ENCODE measurements at places on chromosomes 12 and 14.
A peak's percentile ranks its signal among the peaks of the same experiment; 100 is the strongest.

DNA sequence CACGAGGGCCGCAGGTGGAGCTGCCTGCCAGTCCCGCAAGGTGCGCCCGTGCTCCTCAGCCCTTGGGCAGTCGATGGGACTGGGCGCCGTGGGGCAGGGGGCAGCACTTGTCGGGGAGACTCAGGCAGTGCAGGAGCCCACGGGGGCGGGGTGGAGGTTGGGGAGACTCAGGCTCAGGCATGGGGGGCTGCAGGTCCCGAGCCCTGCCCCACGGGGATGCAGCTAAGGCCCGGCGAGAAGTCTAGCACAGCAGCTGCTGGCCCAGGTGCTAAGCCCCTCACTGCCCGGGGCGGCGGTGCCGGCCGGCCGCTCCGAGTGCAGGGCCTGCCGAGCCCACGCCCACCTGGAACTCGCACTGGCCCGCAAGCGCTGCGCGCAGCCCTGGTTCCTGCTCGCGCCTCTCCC, 39.2 kb upstream of the P2RX7 start:
- DNase-seq, result no peak

DNA sequence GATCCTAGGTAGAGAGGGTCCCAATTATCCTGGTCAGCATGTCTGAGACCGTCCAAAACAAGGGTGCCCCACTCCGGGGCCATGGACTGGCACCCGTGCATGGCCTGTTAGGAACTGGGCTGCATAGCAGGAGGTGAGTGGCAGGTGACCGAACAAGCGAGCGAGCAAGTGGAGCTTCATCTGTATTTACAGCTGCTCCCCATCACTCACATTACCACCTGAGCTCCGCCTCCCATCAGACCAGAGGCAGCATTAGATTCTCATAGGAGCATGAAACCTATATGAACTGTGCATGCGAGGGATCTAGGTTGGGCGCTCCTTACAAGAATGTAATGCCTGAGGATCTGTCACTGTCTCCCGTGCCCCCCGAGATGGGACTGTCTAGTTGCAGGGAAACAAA, 44.4 kb upstream of the TMCC3 start:
- DNase-seq, result no peak

DNA sequence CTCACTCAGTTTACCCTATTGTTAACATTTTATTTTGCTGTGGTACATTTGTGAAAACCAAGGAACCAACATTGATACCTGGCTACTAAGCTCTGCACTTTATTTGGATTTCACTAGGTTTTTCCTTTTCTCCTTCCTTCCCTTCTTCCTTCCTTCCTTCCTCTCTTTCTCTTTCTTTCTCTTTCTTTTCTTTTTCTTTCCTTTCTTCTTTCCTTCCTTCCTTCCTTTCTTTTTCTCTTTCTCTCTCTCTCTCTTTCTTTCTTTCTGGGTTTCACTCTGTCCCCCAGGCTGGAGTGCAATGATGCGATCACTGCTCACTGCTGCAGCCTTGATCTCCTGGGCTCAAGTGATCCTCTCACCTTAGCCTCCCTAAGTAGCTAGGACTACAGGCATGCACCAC, 29.1 kb upstream of the TMEM263 start:
- DNase-seq, result no peak

DNA sequence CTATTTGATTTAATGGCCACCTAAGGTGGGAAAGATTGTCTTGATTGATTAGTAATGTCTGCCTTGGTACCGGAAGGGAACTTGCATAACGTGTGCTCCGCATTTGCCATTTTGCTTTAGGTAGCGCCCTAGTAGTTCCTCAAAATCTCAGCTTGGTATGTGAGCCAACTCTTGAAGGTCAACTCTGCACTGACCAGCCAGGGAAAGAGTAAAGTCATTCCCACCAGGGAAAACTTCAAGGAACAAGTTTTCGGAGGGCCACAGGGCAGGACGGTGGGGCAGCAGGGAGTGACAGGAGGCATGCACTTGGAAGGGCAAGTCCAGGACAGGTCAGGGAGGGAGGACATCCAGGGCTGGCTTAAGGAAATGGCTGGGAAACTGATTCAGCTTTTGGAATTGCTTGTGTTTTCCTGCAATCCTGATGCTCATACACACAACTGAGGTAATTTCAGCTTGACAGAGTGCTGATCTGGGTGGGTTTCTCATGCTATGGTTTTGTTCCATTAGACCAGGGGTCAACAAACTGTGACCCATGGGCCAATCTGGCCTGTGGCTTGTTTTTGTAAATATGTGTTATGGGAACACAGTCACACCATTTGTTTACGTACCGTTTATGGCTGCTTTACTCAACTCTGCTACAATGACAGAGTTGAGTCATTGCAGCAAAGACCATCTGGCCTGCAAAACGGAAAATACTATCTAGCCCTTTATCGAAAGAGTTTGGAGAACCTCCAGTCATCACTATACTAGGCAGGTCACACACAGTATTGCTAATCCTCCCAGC, 184.5 kb downstream of the RBM19 start:
- peak; percentile 9 for DNase-seq

DNA sequence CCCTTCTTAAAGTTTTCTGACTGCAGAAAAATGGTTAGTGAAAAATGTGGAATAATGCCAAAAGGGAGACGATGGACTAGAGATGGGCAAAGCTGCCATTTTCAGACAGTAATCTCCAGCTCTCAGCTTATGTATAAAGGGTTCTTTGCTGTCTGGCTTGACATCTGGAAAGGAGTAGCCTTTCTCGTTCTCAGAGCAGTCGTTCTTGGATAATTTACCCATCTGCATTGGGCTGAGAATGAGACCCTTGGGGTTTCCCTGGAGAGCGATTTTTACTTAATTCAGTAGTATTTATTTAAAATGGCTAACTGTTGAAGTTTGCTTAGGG, 1.2 kb downstream of the NUDT4 start:
- no peak for DNase-seq

DNA sequence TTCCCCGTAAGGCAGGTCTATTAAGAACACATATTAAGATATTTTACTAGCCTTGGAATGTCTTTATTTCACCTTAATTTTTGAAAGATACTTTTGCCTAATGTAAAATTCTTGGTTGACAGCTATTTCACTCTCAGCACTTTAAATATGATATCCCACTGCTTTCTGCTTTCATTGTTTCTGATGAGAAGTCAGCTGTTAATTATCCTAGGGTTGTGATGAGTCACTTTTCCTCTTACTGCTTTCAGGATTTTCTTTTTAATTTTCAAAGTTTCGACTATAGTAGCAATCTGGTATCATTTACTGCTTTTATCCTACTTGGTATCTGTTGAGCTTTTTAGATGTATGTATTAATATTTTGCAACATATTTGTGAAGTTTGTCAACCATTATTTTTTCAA, 578.9 kb upstream of the ATP2B1 start:
- DNase-seq, result no peak

DNA sequence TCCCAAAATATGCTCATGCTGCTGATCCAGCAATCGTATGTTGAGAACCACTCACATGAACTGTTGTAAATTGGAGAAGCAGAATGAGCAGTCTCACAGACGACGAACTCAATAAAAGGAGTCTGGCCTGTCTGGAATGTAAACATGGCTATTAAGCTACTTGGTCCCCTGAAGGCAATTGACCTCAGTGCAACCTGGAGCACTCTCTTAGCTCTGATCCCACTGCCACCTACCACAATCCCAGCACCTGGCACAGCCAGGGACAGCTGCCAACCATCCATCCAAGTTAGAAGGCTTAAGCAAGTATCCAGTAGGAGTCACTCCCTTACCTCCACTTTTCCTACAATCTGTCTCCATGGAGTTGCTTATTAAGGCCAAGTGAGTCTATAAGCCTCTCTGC, 406.9 kb upstream of the CLEC14A start:
- DNase-seq, result no peak

- no peak for DNase-seq
Measured at GRCh38 chr12:30484658-30485057, 211.0 kb downstream of the IPO8 start.

- no peak for DNase-seq
Measured at GRCh38 chr12:105204916-105205315, 31.1 kb downstream of the APPL2 start.

DNA sequence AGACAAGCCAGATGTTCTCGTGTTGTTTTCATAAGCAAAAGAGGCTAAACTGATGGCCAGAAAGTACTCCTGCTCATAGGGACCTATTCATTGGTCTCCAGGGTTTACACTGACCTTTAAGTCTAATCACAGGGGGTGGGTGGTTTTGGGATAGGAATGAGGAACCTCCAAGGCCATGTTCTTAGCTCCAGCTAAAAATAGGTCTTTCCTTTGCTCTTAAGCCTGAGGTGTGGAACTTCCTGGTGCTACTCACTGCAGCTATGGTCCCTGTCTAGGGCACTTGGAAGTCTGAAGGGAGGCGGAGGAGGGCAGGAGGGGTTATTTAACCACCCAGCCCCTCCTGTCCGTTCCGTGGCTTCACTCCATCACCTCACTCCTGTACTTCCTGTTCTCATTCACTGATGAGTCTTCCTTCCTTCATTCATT, 18.6 kb downstream of the GPRC5A start:
- DNase-seq, result no peak

- DNase-seq, result no peak
Measured at GRCh38 chr14:24255931-24256711, 6.9 kb downstream of the TGM1 start.

- DNase-seq, result no peak
Measured at GRCh38 chr14:60951776-60952435, 29.0 kb downstream of the TRMT5 start.

GRCh38 chr14:101963656-101964296, 597 bp upstream of the DYNC1H1 start:
- DNase-seq, result no peak

- no peak for DNase-seq
Measured at GRCh38 chr12:16189849-16190248, 87.6 kb downstream of the SLC15A5 start.

DNA sequence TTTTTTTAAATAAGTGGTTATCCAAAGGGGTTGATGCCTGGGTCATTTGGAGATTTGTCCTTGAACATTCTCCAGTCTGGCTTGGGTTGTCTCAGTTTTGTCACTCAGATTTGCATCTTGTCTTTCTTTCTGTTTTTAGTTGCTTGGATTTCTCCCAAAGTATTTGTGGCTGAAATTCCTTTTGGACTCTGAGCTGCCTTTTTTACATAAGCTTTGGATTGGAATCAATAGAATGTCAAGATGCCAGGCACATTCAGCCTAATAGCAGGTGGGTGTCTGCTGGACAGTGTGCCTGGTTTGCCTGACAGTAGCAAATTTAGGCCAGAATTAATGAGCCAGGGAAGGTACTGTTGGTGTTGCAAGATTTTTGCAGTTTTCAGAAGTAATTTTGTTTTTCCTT, 50.0 kb downstream of the FLRT2 start:
- DNase-seq, result no peak

DNA sequence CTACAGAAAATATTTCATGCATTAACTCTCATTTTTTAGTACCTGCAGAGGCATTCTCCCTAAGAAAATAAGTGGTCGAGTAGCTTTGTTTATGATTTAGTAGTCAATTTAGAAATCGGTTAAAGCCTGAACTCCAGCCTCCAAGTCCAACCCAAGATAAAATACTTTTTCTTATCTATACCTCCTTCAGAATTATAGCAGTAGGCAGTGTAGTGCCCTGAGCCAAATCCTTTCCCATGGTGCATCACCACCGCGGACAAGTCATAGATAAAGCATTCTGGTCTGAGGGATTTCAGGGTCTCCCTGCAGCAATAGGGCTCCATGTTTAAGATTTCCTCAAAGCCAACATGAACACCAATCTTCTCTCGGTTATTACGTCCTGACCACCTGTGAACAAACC, 30.5 kb downstream of the USP44 start:
- DNase-seq, result no peak

GRCh38 chr12:80205960-80206359, 106.6 kb downstream of the OTOGL start:
- DNase-seq, result no peak

- DNase-seq, result no peak
Measured at GRCh38 chr14:52553002-52553670, 500 bp downstream of the GPR137C start.

DNA sequence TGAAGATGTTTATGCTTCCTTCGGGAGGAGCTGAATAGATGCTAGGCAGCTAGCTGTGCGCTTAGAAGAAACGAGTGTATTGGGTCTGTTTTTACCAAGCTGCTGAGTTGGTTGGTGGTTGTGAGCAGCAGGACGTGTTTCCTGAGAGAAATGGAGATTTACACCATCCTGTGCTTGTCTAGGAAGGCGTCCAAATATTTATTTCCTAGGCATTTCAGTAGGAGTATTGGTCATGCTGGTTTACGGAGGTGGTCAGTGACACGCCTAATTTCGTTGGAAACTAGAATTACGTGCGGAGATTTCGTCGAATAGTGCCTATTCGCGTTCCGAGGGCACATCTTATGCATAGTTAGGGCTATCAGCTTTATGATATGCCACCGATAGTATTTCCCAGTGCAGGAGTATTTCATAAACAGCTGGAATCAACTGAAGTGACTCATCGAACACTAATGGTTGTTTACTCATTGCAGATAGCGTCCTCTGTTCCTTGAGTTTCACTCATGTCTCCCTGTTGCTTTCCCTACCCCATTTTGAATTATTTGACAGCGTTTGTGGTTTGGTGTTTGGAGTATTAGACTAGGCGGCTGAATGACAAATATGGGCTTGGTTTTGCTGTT, 780 bp downstream of the TBC1D15 start:
- peak; percentile 54 for DNase-seq

- DNase-seq, result no peak
Measured at GRCh38 chr12:70364695-70365397, 1.2 kb upstream of the KCNMB4 start.

DNA sequence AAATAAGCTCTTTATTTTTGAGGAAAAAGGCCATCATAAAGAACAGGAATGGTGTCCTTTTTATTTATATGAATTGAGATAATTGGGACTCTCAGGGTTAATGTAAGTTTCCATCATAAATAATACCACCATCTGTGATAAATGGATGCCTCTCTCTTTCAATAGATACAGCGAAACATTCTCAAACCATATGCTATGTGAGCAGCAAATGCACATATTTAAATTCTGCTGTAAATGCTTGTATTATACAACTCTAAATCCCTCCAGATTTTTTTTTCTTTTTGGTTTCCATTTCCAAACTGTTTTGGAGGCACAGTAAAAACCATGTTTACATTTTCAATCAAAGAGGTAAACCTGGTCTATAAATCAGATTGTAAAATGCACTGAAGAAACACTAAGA, 132.3 kb downstream of the TMEM132C start:
- no peak for DNase-seq

- no peak for DNase-seq
Measured at GRCh38 chr12:86601550-86602308, 345.5 kb upstream of the MGAT4C start.

- DNase-seq, result no peak
Measured at GRCh38 chr12:106248312-106248845, 559 bp upstream of the CKAP4 start.

DNA sequence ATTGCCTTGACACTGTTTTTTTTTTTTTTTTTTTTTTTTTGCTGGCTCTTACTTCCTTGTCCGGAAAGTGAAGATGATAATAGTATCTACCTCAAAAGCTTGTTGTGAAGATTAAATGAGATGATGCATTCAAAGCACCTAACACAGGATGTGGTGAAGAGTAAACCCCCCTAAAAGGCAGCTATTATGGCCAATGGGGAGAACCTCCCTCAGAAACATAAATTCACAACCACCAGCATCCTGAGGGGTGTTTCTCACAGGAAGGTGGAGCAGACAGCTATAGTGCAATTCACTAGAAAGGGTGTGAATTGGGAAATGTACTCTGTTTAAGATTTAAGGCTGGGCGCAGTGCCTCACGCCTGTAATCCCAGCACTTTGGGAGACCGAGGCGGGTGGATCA, 85.4 kb upstream of the CRY1 start:
- no peak for DNase-seq

- DNase-seq, result no peak
Measured at GRCh38 chr12:113641426-113642030, 169.9 kb upstream of the LHX5 start.

Measured in glomerular endothelial cell (primary cell).